Urinary bladder (tissue), 4 donors: ENCODE measurements at places on chromosomes 7 and 10. TPM values are rescaled to one million over a fixed set of nuclear protein-coding genes. Genes with fewer than 3 reads are reported as not detected.

The IGFBP3 gene
- polyA plus RNA-seq: 183 TPM

The C7orf33 gene
- polyA plus RNA-seq: not detected

The CAV1 gene
- polyA plus RNA-seq: 380 TPM

The LRRD1 gene
- polyA plus RNA-seq: not detected

The SLC26A5 gene
- 0.43 TPM for polyA plus RNA-seq

The EXOSC1 gene
- polyA plus RNA-seq: 29.8 TPM

The SPDYE9 gene
- not detected for polyA plus RNA-seq

The ZP3 gene
- 1.1 TPM for polyA plus RNA-seq

The MYOZ1 gene
- 0.68 TPM for polyA plus RNA-seq

The EPO gene
- polyA plus RNA-seq: not detected

The CH25H gene
- polyA plus RNA-seq: 3.8 TPM

The BAMBI gene
- 27.0 TPM for polyA plus RNA-seq

The CNPY1 gene
- polyA plus RNA-seq: not detected

The COBL gene
- polyA plus RNA-seq: 1.6 TPM

The ATRNL1 gene
- 1.9 TPM for polyA plus RNA-seq

The GATA3 gene
- 17.9 TPM for polyA plus RNA-seq

The BNIP3 gene
- 50.5 TPM for polyA plus RNA-seq

The FAM237B gene
- not detected for polyA plus RNA-seq

The FAM180A gene
- 2.9 TPM for polyA plus RNA-seq

The RBM20 gene
- 0.68 TPM for polyA plus RNA-seq

The CLDN4 gene
- 127 TPM for polyA plus RNA-seq

The LEP gene
- polyA plus RNA-seq: 5.3 TPM

The INPP5A gene
- 66.2 TPM for polyA plus RNA-seq

The PAPOLB gene
- 0.04 TPM for polyA plus RNA-seq

The KCP gene
- 0.42 TPM for polyA plus RNA-seq

The CHAT gene
- polyA plus RNA-seq: 0.14 TPM

The DENND2A gene
- polyA plus RNA-seq: 16.9 TPM

The GPR15LG gene
- 18.6 TPM for polyA plus RNA-seq

The PLEKHA1 gene
- 20.9 TPM for polyA plus RNA-seq

The SPRN gene
- 0.19 TPM for polyA plus RNA-seq

The PRPS1L1 gene
- polyA plus RNA-seq: not detected

The KIAA1217 gene
- 6.2 TPM for polyA plus RNA-seq

The CYP2C18 gene
- polyA plus RNA-seq: 0.04 TPM

The RSU1 gene
- 116 TPM for polyA plus RNA-seq

The ASB10 gene
- not detected for polyA plus RNA-seq

The CNNM1 gene
- polyA plus RNA-seq: 2.3 TPM

The DNAJC9 gene
- polyA plus RNA-seq: 12.7 TPM

The ANKRD30A gene
- polyA plus RNA-seq: not detected

The IL6 gene
- 6.9 TPM for polyA plus RNA-seq

The PNLIPRP2 gene
- 0.06 TPM for polyA plus RNA-seq

The STOX1 gene
- polyA plus RNA-seq: 2.7 TPM

The MBL2 gene
- polyA plus RNA-seq: 0.05 TPM

The AGR2 gene
- polyA plus RNA-seq: 57.3 TPM

The EBLN1 gene
- polyA plus RNA-seq: not detected

The CALHM2 gene
- polyA plus RNA-seq: 68.5 TPM

The UNCX gene
- not detected for polyA plus RNA-seq

The MSMB gene
- polyA plus RNA-seq: 1.1 TPM

The PKD1L1 gene
- polyA plus RNA-seq: 0.19 TPM

The PLXNA4 gene
- polyA plus RNA-seq: 1.6 TPM

The TMEM184A gene
- polyA plus RNA-seq: 6.7 TPM

The SDK1 gene
- polyA plus RNA-seq: 9.8 TPM

The LRRC61 gene
- 11.8 TPM for polyA plus RNA-seq

The BICC1 gene
- polyA plus RNA-seq: 5.7 TPM

The VPS37D gene
- 4.7 TPM for polyA plus RNA-seq

The PPP1R17 gene
- not detected for polyA plus RNA-seq

The TUBAL3 gene
- polyA plus RNA-seq: 0.05 TPM

The DRGX gene
- polyA plus RNA-seq: 0.04 TPM

The ANKRD2 gene
- 0.23 TPM for polyA plus RNA-seq
